A549 (cell line): ENCODE measurements at places on chromosomes 16 and 17.

- DNase-seq, result no peak
These were observed 913 bp downstream of the CDIP1 start for GRCh38 chr16:4537376-4538343.

DNA sequence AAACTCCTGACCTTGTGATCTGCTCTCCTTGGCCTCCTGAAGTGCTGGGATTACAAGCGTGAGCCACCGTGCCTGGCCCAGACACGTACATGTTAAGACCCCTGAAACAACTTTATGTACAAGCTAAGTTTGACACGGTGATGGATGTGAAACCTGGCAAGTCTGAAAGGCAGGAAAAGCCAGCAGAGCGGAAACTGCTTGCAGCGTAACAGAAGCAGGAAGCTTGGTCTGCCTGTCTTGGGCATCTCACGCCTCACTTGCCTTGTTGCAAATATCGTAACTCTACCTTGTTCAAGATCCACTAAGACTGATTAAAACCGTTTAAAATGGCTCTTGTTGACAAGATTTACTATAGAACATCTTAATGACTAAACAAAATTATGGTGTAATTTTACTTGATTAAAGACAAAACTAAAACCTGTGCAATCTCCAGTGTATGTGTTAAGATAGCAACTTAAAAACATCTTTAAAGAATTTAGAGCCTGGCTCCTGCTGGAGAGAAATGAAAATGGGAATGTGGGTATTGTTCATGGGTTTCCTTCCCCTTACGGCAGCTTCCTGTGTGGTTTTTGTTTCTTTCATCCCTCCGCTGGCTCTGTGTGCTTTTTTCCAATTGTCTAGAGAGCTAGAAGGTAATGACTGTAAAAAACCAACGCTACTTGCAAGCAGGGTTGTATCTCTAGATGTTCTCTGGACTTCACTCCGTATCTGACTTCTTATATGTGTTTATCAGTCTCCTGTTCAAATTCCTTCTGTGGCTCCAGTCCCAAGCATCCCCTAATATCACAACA is 477.6 kb downstream of the XYLT1 start:
- DNase-seq, result no peak

DNA sequence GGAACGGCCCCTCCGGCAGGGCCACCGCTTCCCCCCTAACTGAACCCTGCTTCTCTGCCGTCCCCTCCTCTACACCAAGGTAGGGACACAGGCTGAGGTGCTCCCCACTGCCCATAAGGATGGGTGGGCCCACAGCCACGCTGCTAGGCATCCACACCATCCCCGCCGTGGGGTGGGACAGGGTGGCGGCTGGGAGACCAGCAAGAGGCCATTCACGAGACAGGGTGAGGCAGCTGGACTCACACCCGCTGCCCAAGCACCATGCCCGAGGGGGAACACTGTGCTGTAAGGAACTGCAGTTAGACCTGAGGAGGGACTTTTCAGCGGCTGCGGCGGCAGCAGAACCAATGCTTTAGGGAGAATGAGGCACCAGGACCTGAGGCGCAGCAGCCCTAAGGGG is 47.5 kb upstream of the RRN3 start:
- no peak for DNase-seq

DNA sequence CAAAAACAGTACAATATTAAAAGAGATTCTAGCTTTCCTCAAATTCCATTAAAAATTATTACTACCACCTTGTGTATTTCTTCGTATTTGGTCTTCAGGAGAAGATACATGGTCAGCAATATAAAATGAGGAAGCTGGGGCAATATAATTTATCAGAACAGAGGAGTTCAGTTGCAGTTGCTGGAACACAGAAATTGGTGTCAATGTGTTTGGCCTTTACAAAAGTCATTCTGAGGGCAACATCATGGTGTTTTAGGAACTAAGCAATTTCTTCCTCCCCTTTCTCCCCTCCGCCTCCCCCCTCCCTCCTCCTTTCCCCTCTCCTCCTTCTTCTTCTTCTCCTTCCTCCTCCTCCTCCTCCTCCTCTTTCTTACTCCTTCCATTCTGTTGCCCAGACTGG is 102.1 kb downstream of the YPEL2 start:
- DNase-seq, result no peak

DNA sequence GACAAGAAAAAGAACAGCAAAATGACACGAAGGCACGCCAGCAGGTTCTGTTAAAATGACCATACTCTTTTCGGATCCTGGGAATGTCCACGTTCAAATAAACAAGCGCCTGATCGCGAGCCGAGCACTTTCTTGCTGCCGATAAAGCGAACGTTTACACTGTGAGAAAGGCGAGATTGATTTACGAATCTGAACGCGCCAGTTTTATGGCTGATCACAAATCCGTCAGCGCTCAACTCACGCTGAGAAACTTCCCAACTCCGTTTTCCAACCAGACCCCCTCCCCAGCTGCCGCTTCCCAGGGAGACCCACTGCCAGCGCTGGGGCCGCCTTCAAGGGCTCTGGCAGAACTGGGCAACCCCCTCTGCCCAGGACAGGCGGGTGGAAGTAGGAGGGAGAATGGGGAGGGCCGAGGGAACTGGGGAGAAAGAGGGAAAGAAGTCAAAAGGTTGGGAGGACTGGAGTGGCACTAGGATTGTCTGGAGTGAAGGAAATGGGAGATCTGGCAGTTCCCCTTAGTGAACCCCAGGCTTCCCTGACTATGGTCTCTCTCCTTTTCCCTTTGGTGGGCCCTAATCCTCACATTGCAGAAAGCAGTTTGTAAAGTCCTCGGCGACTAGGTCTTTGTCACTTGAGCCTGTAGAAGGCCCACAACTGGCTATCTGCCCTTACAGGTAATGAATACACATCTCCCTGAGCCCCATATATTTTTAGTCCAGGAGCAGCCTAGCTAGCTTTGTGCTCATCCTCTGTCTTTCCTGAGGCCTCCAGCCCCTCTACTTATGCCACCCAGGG is 6.9 kb downstream of the HOXB4 start:
- no peak for DNase-seq
